ENCODE measurements at places on chromosomes 11 and 22.

DNA sequence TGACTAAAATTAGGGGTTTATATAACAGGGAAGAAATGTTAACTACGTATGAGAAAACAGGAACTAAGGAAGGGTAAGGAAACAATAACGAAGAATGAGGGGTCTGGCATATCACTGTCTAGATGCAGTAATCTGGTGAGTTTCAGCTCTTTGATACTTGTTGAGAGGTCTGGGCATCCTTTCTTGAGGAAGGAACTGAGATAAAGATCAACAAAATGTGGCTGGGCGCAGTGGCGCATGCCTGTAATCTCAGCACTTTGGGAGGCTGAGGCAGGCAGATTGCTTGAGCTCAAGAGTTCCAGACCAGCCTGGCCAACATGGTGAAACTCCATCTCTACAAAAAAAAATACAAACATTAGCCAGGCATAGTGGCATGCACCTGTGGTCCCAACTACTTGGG lies 2.7 kb downstream of the DCDC1 start:
- no peak for DNase-seq

DNA sequence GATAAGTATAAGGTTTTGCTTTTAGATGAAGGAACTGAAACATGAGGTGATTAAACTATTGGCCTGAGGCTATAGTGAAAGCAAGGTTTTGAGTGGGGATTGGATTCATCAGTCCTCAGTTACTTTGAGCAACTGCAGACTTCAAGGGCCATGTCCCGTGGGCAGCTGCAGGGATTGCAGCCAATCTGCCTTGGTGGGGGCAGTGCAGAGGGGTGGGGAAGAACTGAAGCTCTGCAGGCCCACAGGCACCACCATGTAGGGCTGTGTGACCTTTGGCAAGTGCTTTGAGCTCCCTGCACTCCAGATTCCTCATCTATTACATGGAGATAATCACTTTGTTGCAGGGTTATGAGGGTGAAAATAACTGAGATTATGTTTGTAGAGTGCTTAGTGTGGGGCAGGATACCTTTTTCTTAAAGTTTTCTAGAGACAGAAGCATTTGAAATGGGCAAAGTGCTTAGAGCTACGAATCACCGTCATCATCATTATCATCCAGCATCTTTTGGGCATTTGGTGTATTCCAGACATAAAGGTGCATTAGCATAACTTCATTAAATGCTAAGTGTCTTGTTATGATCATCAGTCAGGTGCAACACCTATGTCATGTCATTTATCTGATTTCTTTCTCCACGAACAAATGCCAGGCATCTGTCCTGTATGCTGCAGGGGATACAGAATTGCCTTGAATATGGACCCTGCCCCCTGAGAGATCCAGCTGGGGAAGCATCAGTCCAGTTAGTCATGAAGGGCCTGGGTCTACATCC lies 72.1 kb upstream of the TENM4 start:
- no peak for DNase-seq

- no peak for DNase-seq
These were observed 79.8 kb downstream of the C11orf58 start for GRCh38 chr11:16818284-16818683.

GRCh38 chr11:7905961-7906429 lies 25.1 kb downstream of the OR10A6 start:
- DNase-seq = no peak

- DNase-seq = no peak
These were observed 267.4 kb upstream of the NCAM1 start for GRCh38 chr11:112693781-112694180.

- no peak for DNase-seq
These were observed 77.5 kb downstream of the MICAL3 start for GRCh38 chr22:17946662-17947367.

GRCh38 chr22:22207845-22208564 lies 36.6 kb upstream of the VPREB1 start:
- DNase-seq = peak; percentile 61

DNA sequence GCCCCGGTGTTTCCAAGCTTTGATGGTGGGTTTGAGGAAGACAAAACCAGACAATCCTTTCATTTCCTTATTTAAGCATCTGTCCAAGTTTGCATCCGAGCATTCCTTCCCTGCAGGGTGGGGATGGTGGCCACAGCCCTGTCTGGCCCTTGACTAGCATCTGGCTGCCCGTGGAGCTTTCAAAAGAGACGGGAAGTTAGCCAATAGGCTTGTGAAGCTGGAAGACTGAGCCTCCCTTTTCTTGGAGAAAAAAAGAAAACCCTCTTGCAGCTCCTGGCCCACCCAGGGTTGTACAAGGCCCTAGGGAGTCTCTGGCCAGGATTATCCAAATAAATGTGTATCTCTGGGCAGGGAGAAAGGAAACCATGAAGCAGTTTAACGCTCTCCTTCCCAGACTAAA lies 60.6 kb downstream of the MICAL2 start:
- DNase-seq = no peak

DNA sequence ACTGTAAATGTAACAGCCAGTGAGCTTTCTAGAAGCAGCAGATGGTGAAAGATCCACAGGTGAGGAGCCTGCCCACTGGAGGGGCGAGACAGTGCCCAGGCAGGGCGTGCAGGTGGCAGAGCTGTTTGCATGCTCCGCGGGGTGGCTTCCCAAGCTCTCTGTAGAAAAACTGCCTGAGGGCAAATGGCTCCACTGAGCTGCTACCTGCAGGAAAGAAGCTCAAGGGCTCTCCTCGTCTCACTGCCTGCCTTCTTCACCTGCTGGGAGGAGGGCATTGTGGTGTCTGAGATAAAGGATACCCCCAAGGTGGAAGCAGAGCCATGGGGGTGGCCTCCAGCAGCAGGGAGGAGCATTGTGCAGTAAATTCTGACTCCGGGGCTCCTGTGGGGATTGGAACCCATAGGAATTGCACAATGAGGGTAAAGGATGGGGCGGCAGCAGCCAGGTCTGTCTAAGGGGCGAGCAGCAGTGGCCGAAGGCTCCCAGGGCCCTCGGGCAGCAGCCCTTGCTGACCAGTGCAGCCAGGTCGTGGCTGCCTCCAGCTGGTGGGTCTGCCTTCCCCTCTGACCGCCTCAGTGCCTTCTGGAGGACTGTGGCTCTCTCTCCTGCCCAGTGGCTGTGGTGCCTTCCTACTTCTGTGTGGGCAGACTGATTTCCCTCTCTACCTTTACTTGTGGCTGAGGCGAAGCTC lies 28.0 kb upstream of the CABP7 start:
- no peak for DNase-seq

Data from left hindlimb (tissue), 1 donor.